ENCODE measurements at places on chromosomes 1 and 21. TPM values are rescaled to one million over a fixed set of nuclear protein-coding genes. Genes with fewer than 3 reads are reported as not detected.

KRTAP13-1 gene
- not detected for total RNA-seq

CLCNKA gene
- total RNA-seq: not detected

TMPRSS2 gene
- total RNA-seq: not detected

CA14 gene
- not detected for total RNA-seq

LCE2B gene
- total RNA-seq: not detected

CNN3 gene
- 12.8 TPM for total RNA-seq

MIS18A gene
- total RNA-seq: 35.1 TPM

DNA sequence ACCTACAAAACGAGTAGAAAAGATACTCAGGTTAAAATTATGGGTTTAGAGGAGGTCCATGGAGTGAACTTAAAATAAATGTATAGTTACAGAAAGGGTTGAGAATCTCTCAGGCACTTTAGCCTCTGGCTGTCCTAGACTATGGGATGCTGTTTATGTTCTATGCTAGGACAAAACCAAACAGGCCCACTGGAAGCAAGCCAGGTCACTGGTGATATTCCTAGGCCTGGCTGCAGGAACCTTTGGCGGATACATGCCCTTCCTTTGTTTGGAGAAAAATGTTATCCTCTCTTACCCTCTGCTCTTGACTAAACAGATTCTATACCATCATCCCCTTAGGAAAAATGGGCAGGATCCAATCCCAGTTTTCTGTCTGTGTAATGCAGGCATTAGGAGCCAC is 90.7 kb upstream of the DUSP10 start:
- no peak for DNase-seq

DNA sequence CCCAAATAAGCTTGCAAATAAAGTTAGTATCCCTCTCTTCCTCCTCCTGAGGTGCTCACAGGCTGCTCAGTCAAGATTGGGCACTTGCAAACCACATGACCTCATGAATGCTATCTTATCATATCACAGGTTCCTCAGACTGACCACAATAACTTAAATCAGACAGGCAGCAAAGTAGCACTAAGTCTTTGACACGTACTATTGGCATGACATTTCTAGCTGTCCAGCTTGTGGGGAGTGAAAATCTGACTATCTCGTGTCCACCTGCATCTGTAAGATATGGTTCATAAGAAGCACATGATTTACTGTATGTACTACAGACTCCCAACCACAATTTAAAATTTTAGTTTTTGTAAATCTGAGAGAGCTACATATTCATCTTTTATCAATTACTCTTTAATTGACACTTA is 58.0 kb upstream of the GFI1 start:
- no peak for DNase-seq

DNA sequence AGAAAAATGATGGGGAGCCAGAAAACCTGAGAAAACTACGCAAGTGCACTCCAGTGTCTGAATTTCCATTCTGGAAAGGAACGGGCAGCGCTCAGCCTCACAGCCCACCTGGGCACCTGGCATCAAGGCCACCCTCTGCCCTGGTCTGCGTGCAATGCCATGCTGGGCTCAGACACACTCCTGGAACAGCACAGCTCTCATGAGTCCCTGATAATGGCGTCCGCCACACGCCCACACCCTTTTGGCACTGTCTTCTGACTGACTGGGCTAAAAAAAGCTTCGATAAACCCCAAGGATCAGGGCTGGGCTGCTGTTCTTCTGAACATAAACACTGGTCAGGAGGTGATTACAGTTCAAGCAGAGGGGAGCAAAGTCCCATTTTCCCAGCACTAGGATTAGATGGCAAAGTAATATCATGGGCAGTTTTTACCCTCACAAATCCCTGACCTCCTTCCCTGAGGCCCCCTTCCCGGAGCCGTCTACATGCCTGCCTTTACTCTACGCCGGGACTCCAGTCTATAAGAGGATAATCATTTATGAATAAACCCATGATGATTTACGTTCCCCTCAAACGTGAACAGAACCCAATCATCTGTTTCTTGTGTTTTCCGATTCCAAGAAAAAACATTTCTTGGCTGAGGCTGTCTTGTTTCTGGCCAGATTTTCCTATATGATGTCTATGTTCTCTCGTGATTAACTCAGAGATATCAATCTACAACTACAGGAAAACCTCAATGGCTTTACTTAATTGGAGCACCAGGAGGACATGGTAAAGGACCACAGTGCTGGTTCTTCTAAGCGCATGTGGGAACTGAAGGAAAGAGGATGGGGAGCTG is 22.6 kb downstream of the RCAN1 start:
- no peak for DNase-seq

- no peak for DNase-seq
Measured at GRCh38 chr1:220982686-220983085, 103.4 kb downstream of the HLX start.

GRCh38 chr1:154485910-154486496 is 16.0 kb upstream of the TDRD10 start:
- DNase-seq: no peak

- DNase-seq: no peak
Measured at GRCh38 chr1:40897513-40897912, 35.4 kb upstream of the CITED4 start.

- no peak for DNase-seq
Measured at GRCh38 chr1:173020138-173020750, 30.5 kb downstream of the TNFSF18 start.

DNA sequence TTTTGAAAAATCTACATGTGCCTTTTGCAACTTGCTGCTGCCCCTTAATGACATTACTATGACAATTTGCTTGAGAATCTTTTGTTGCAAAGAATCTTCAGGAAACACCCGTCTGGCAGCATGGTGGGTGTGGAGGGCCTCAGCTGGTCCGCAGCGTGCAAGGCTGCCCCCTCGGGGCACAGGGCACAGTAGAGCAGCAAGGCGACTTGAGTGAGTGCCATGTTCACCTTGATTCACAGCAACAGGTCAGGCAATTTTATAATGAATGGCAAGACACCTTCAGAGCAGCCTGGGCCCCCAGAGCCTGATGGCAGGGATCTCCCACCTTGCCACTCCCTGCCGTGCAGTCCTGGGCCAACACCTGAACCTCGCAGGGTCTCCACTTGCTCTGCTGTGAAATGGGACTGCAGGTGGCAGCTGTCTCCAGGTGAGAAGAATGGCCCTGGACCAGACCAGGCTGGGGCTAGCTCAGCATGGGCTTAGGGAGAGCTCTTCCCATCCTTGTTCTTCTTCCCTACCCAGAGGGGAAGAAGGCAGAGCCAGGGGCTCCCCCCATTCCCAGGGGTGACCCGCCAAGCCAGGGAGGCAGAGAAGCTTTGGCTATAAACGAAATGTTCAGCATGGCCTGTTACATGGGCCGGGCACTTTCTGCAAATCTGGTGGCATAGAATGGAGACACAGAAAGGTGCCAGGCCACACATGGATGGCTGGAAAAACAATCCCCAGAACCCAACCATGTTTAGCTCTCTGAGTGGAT is 34.5 kb upstream of the ACTRT2 start:
- no peak for DNase-seq

DNA sequence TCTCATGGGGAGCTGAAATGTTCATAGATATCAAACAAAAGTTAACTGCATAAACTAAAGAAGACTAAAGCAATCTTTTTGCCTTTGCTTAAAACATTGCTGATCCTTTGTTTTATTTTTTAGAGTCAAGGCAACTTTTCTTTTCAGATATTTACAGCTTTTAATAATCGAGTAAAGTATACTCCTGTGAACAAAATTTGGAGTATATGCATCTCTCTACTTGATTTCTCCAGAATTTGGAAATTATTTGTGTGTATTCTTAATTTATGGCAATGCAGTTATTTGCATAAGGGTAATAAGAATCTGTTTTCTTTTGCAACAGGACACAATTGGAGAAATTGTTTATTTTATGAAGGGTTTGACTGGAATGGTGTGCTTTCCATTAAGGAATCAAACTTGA is 4.2 kb upstream of the AQP10 start:
- DNase-seq: no peak

DNA sequence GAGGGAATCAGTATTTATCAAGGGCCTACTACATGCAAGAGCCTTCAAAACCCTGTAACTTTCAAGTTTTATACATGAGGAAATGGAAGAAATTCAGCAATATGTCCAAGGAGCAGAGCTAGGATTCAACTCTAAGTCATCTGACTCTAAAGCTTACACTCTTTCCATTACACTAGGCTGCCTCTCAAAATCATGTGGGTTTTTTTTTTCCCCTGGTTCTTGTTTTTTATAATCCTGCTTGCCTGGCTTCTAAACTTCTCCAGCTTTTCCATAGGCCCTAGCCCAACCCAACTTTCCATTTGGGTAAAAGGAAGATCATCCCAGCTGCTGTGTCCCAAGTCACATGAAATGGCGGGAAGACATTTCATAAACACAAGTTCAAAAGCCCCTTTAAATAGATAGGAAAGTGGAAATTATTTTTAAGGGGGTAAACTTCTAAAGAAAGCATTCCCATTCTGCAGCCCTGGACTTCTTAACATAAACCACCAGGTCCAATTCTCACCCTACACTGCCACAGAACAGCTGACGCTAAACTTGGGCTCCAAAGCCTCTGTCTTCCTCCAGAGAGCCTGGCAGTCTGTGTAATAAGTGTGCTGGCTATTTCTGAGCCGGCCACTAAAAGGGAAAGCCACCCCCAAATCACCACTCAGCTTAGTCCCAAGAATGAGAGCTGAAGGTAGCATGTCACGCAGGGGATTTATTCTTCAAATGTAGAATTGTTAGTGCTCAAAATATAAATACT is 46.9 kb downstream of the ITPKB start:
- no peak for DNase-seq

All from activated CD8-positive, alpha-beta T cell treated with anti-CD3 and anti-CD28 coated beads for 36 hours (primary cell).